Large intestine (tissue), 12 donors: ENCODE measurements at places on chromosomes 16 and 17. TPM values are rescaled to one million over a fixed set of nuclear protein-coding genes. Genes with fewer than 3 reads are reported as not detected.

DNA sequence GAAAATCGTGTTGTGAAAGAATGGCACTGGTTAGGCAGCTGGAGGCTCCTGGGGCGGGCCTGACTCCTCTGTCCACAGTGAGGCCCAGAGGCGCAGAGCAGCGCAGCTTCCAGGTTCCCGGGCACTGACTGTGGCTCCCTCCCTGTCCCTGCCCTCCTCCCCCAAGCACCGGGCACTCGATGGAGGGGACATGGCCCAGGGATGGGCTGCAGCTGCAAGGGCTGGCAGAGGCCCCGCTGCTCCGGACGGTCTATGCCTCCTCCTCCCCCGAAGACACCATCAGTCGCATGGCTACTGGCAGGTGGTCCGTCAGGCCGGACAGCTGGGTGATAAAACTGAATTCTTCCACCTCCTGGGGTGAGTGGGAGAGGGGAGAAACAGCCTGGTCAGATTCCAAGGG, 50.1 kb downstream of the PRMT7 start:
- DNase-seq: no peak

- DNase-seq: no peak
These were observed 159.8 kb downstream of the HS3ST3B1 start for GRCh38 chr17:14460516-14461226.

The PRSS33 gene
- 0.13 TPM for polyA plus RNA-seq

GRCh38 chr17:62631936-62632924, 4.8 kb downstream of the MRC2 start:
- DNase-seq: no peak

DNA sequence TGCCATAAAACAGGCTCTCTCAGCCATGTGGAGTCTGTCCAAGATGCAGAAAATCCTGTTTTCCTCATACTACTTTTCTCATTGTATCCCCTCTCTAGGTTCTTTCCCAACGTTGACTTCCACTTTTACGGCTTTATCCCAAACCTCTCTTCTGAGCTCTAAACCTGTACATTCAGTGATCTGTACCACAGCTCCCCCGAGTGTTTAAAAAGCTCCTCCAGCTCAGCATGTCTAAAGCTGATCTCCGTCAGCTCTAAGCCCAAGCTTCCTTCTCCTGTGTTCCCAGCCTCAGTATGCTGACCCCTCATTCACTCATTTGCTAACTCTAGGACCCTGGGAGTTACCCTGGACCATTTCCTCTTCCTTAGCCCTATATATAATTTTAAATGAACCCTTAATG, 144.6 kb downstream of the DNAH9 start:
- DNase-seq: no peak

DNA sequence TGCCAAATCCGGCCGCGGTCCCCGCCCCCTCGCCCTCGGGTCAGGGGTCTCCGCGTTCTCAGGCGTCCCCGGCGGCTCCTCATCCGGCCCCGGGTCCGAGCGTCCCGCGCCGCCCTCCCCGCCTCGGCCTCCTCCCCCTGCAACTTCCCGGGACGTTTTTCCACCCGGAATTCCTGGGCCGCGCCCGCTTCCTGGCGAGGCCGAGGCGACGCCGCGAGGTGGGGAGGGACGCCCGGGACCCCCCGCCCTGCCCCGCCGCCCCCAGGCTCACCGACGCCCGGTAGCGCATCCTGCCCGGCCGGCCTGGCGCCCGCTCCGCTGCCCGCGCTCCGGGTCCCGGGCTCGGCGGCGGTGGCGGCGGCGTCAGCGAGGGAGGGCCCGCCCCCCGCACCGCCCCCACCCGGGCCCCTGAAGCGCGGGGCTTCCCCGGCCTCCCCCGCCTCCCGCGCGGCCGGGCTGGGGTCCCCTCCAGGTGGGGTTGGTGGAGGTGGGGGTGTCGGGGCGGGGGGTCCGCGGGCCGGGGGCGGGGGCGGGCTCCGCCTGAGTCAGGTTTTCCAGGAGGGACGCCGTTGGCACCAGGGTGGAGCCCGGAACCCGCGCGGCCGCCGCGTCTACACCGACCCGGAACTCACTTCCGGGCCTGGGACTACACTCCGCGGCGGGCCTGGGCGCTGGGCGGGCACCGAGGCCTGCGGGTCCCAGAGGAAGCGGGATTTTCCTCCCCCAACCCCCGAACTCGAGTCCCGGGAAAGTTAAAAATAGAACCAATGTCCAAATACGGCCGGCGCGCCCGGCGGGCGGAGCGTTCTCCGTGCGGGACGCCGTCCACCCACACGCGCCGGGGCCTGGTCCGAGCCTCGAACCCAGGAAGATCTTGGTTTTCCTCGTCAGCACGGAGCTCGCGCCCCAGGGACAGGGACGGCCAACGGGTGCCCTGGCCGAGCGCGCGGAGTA, 6.8 kb downstream of the MYO1C start:
- DNase-seq: peak; percentile 67

- no peak for DNase-seq
These were observed 34.2 kb downstream of the CRLF3 start for GRCh38 chr17:30790279-30790678.

The PIRT gene
- 6.5 TPM for polyA plus RNA-seq
